ENCODE measurements at places on chromosomes 6 and 20.
A peak's percentile ranks its signal among the peaks of the same experiment; 100 is the strongest.

DNA sequence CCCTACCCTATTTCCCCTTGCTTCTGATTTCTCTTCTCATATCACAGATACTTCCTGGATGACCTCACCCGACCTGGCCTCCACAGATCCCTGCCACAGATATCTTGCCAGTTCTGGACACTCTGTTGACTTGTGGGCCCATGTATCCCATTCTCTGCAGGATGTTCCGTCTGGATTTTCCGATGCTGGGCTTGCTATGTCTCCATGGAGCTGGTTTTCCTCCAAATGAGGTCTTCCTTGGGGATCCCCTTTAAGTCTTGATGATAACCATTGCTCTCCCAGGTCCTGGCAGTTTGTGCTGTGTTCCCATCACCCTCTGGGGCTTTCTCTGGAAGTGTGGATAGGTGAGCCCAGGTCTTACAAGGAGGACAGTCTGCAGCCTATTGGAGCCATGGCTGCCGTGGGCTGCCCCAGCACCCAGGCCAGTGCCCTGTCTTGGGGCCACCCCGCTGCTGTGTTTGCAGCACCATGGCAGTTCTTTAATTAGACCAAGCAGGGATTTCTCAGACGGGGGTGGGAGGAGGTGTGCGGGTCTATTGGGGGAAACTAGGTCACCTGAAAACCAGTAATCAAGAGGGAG is 23.9 kb downstream of the PPP1R16B start:
- peak overlapping the region; percentile 80 for H3K27ac ChIP-seq
- peaks cover 80% of the 10 kb centered on the region for H3K4me1 ChIP-seq
- H3K36me3 ChIP-seq: peaks cover 23% of the 10 kb centered on the region
- peaks cover 11% of the 10 kb centered on the region for H3K27me3 ChIP-seq
- H3K4me3 ChIP-seq: peak overlapping the region; percentile 53

DNA sequence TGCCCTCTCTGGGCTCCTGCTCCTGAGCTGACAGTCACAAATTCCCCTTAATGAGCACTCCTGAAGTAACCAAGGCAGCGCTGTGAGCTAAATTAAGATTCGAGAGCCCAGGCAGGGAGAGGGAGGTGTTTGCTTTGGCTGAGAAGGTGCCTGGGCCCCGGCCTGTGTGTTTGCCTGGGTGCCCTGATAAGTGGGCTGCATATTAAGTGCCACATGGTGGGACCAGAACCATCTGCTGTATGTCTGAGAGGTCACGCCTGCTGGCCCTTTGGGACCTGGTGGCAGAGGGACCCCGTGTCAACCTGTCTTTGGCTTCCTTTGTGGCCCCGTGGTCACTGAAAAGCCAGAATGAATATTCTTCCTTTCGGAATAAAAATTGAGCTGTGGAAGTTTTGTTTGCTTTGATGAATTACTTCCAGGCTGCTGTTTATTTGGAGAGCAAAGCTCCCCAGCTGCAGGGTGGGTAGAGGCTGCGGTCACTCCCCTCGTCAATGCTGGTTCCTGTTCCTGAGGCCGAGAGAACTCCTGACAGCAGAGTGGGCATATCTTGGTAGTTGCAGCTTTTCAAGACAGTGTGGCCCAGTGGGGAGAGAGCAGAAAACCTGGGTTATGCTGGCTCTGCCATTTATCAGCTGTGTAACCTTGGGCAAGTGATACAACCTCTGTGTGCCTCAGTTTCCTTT is 17.5 kb upstream of the KCNK16 start:
- H3K4me3 ChIP-seq: no peak overlapping the region
- peaks cover 58% of the 10 kb centered on the region for H3K4me1 ChIP-seq
- peaks cover 5% of the 10 kb centered on the region for H3K27me3 ChIP-seq
- H3K27ac ChIP-seq: no peak overlapping the region

- peaks cover 2% of the 10 kb centered on the region for H3K4me1 ChIP-seq
- H3K36me3 ChIP-seq: no peaks in the 10 kb centered on the region
- H3K27me3 ChIP-seq: no peaks in the 10 kb centered on the region
- no peak overlapping the region for H3K27ac ChIP-seq
These were observed 102.8 kb upstream of the PHACTR1 start for GRCh38 chr6:12613811-12614210.

GRCh38 chr6:3987053-3987452 is 91.9 kb downstream of the FAM217A start:
- no peak for DNase-seq
- peak overlapping the region; percentile 1 for H3K4me3 ChIP-seq
- no peaks in the 10 kb centered on the region for H3K36me3 ChIP-seq
- H3K4me1 ChIP-seq: peaks cover 40% of the 10 kb centered on the region
- peaks cover 5% of the 10 kb centered on the region for H3K27me3 ChIP-seq

DNA sequence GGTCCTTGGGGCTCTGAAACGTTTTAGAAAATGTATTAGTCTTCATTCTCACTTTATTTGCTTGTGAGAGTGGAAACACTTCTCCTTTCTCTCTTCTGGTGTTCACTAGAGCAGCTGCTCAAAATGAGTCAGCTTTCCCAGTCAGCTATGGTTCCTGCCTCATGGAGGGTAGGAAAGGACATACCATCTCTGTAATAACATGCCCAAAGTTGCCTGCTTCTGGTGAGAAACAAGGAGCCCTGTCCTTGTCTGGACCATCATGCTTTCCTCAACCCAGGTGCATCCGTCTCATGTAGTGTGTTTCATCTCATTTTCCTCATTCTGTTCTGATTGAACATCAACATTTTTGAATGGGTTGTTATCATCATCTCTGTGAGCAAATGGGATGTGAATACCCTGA is 17.1 kb upstream of the TINAG start:
- no peak overlapping the region for H3K27ac ChIP-seq
- H3K36me3 ChIP-seq: no peaks in the 10 kb centered on the region
- peaks cover 1% of the 10 kb centered on the region for H3K27me3 ChIP-seq
- DNase-seq: no peak
- H3K4me1 ChIP-seq: no peaks in the 10 kb centered on the region
- no peak overlapping the region for H3K4me3 ChIP-seq

DNA sequence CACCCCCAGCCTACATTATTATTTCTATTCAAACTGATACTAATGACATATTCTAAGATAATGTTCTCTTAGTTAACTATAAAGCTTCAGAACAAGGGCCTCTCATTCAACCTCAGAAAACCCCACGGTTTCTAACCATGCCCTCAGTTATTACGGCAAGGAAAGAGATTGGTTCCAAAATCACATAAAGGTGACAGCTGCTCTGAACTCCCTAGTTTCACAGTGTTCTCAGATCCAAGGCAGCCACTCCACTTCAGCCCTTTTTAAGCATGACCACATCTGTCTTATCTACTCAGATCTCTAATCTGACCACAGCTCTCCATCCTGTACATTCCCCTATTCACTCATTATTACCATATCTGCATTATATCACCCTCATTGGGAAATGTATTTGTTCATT is 98.8 kb upstream of the CEP85L start:
- H3K27ac ChIP-seq: no peak overlapping the region
- H3K4me3 ChIP-seq: no peak overlapping the region
- no peak for DNase-seq
- no peaks in the 10 kb centered on the region for H3K36me3 ChIP-seq
- H3K4me1 ChIP-seq: peaks cover 35% of the 10 kb centered on the region
- peaks cover 5% of the 10 kb centered on the region for H3K27me3 ChIP-seq

- H3K27ac ChIP-seq: no peak overlapping the region
- H3K36me3 ChIP-seq: peaks cover 11% of the 10 kb centered on the region
- H3K27me3 ChIP-seq: peaks cover 3% of the 10 kb centered on the region
- DNase-seq: no peak
These were observed 152.3 kb downstream of the ZFAND3 start for GRCh38 chr6:37971711-37972390.

GRCh38 chr6:161736781-161737292 is 463.0 kb upstream of the AGPAT4 start:
- H3K4me1 ChIP-seq: no peaks in the 10 kb centered on the region
- H3K36me3 ChIP-seq: no peaks in the 10 kb centered on the region
- no peak overlapping the region for H3K27ac ChIP-seq
- H3K27me3 ChIP-seq: peaks cover 5% of the 10 kb centered on the region
- no peak for DNase-seq

DNA sequence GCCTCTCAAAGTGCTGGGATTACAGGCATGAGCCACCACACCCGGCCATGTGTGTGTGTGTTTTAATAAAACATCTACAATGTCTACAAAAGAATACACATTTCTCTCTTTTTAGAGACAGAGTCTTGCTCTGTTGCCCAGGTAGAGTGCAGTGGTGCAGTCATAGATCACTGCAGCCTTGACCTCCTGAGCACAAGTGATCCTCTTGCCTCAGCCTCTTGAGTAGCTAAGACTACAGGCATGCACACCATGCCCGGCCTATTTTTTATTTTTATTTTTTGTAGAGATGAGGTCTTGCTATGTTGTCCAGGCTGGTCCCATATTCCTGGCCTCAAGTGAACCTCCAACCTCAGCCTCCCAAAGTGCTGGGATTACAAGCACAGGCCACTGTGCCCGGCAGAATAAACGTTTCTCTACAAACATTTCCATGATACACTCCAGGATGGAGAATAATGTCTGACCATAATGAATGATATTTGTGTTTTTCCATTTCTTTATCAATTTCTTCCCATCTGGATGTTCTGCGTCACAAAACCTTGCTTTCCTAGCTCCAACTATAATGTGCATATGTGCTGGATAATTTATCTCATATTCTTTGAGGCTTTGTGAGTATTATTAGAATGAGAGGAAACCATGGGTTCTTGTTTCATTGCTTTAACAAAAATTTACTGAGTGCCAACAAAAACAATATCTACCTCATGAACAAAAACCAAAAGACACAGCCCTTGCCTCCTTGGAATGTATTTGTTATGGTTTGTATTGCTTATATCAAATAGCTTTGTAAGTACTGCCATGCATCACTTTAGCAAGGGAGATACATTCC is 28.6 kb upstream of the CCN2 start:
- DNase-seq: no peak
- no peaks in the 10 kb centered on the region for H3K36me3 ChIP-seq
- H3K4me1 ChIP-seq: peaks cover 2% of the 10 kb centered on the region
- no peak overlapping the region for H3K27ac ChIP-seq

DNA sequence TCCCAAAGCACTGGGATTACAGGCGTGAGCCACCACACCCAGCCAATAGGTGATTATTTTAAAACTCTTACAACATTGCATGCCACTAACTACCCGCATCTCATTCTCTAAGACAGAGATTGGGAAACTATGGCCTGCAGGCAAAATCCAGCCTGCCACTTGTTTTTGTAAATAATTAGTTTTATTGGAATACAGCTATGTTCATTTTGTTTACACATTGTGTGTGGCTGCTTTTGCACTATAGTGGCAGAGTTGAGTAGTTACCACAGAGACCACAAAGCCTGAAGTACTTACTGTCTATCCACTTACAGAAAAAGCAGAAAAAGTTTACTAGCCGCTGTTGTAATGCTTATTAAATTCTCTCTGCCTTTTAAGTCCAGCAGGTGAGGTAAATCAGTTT is 16.4 kb upstream of the PKIG start:
- peaks cover 1% of the 10 kb centered on the region for H3K27me3 ChIP-seq
- H3K4me3 ChIP-seq: no peak overlapping the region
- DNase-seq: no peak
- no peak overlapping the region for H3K27ac ChIP-seq

GRCh38 chr6:37980222-37980595 is 160.7 kb downstream of the ZFAND3 start:
- H3K36me3 ChIP-seq: no peaks in the 10 kb centered on the region
- H3K4me1 ChIP-seq: peaks cover 18% of the 10 kb centered on the region
- DNase-seq: no peak
- H3K4me3 ChIP-seq: no peak overlapping the region
- no peak overlapping the region for H3K27ac ChIP-seq

- H3K4me1 ChIP-seq: peaks cover 10% of the 10 kb centered on the region
- peaks cover 7% of the 10 kb centered on the region for H3K36me3 ChIP-seq
- no peak overlapping the region for H3K27ac ChIP-seq
- H3K27me3 ChIP-seq: peaks cover 3% of the 10 kb centered on the region
- DNase-seq: no peak
- H3K4me3 ChIP-seq: no peak overlapping the region
These were observed 108.4 kb downstream of the JAG1 start for GRCh38 chr20:10565191-10565921.

- no peak overlapping the region for H3K4me3 ChIP-seq
- peaks cover 6% of the 10 kb centered on the region for H3K4me1 ChIP-seq
- H3K27ac ChIP-seq: no peak overlapping the region
- H3K27me3 ChIP-seq: peaks cover 5% of the 10 kb centered on the region
These were observed 26.3 kb downstream of the FAM110A start for GRCh38 chr20:859751-860231.

DNA sequence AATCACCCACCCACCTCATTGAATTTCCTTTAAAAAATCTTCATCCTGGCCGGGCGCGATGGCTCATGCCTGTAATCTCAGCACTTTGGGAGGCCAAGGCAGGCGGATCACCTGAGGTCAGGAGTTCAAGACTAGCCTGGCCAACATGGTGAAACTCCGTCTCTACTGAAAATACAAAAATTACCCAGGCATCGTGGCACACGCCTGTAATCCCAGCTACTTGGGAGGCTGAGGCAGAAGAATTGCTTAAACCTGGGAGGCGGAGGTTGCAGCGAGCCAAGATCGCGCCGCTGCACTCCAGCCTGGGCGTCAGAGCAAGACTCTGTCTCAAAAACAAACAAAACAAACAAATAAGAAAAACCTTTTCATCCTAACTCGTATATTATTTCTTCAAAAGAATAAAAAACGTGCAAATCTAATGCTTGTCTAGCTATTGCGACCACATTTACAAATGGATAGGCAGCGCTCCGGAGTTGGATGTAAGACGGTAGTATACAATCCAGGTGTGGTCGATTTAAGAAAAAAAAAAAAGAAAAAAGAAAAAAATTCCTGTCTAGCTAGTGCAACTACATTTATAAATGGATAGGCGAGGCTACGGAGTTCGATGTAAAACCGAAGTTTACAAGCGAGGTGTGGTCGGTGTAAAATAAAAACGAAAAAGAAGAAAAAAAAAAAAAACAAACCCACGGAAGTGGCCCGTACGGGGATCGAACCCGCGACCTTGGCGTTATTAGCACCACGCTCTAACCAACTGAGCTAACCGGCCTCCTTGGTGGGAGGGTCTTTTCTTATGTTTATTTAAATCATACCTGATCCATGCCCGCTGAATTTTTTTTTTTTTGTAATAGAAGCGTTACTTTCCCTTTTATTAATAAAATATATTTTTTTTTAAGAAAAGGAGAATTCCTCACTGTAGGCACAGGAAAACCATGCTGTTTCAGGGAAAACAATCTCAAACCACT is 70.7 kb upstream of the PRSS16 start:
- peak overlapping the region; percentile 82 for H3K27ac ChIP-seq

- peaks cover 2% of the 10 kb centered on the region for H3K27me3 ChIP-seq
- peaks cover 9% of the 10 kb centered on the region for H3K4me1 ChIP-seq
- H3K27ac ChIP-seq: no peak overlapping the region
These were observed 7.6 kb downstream of the CSNK2A1 start for GRCh38 chr20:535958-536357.

DNA sequence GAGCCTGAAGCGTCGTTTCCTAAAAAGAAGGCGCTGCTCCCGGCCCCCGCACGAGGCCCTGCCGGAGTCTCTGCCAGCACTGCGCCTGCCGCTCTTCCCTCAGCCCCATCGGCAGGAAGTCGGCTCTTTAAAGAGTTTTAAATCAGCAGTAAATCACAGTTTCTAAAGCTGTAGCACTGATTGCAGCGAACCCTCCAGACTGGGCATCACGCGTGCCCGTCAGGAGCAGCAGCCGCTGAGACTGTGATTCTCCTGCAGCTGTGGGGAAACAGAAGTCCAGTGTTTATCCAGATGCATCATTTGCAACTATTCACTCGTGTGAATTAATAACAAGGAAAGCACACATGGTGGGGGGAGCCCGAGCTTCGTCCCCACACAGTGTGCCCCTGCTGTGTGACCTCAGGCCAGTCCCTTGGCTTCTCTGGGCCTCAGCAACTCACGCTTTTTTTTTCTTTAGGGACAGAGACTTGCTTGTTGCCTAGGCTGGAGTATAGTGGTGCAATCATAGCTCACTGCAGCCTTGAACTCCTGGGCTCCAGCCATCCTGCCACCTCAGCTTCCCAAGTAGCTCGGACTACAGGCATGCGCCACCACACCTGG is 28.3 kb downstream of the DLL1 start:
- H3K4me3 ChIP-seq: no peak overlapping the region
- H3K4me1 ChIP-seq: peaks cover 15% of the 10 kb centered on the region
- H3K27me3 ChIP-seq: peaks cover 6% of the 10 kb centered on the region
- no peaks in the 10 kb centered on the region for H3K36me3 ChIP-seq

All from endothelial cell (in vitro differentiated cells).